ENCODE measurements at places on chromosomes 3 and 15.

GRCh38 chr15:31234815-31235214, 91.8 kb upstream of the KLF13 start:
- no peak for DNase-seq

GRCh38 chr3:123375014-123375940, 73.6 kb downstream of the ADCY5 start:
- DNase-seq, result no peak

- DNase-seq, result no peak
Measured at GRCh38 chr15:94282269-94283250, 51.2 kb downstream of the MCTP2 start.

GRCh38 chr3:57646723-57647122, 46.2 kb downstream of the DENND6A start:
- DNase-seq, result no peak

DNA sequence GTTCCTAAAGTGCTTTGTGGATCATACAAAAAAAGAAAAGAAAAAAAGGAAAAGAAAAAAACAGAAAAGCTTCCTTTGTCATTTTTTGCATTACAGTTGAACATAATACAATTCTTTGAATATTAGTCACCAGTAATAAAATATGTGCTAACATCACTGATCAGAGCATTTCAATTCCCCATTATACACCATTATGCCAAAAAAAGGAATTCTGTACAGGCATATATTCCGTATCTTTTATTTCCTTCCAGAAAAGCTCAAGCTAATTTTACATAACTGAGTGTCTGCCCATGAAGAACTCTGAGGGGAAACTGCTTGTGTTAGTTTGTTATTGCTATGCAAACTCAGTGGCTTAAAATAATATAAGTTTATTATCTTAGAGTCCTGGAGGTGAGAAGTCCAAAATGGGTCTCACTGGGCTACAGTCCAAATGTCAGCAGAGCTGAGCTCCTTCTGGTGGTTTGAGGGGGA, 377.9 kb downstream of the GAP43 start:
- no peak for DNase-seq

DNA sequence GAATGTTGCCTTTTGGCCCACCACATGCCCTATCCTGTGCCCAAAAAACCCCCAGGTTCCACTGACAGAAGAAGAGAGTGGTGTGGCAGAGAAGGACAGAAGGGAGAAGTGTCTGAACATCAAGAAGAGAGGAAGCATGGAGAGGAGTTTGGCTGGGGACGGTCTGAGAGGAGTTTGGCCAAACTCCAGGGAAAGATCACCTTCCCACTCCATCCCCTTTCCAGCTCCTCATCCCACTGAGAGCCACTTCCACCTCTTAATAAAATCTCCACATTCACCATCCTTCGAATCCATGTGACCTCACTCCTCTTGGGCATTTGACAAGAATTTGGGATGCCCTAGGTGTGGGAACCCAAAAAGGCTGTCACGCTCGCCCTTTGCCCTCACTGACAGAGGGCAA, 311.6 kb upstream of the GRM7 start:
- no peak for DNase-seq

DNA sequence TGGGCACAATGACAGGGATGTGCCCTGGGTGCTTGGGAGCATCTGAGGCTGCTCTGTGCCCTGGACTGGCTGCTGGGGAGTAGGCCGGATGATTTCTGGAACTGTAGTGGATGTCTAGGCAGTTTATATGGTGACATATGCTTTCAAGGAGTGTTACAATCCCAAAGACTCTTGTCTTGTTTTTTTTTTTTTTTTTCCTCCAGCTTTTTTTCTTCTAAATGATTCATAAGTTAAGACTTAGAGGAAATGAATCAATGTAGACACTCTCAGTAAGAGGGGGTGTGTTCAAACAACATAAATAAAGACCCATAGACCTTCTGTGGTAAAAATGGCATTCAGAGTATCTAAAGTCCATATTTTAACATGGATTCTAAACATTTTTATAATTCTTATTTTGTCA, 706.1 kb upstream of the GOLIM4 start:
- no peak for DNase-seq

All from eye (tissue), 1 donor.